ENCODE measurements at places on chromosomes 11 and 22.

GRCh38 chr11:86218125-86219084 lies 26.1 kb upstream of the EED start:
- peak; percentile 7 for DNase-seq

GRCh38 chr11:121367001-121367843 lies 74.7 kb downstream of the SC5D start:
- no peak for DNase-seq

- DNase-seq, result no peak
These were observed 4.6 kb downstream of the FGF4 start for GRCh38 chr11:69770540-69770939.

- DNase-seq, result peak; percentile 46
These were observed 10.4 kb upstream of the SUN2 start for GRCh38 chr22:38766076-38766777.

DNA sequence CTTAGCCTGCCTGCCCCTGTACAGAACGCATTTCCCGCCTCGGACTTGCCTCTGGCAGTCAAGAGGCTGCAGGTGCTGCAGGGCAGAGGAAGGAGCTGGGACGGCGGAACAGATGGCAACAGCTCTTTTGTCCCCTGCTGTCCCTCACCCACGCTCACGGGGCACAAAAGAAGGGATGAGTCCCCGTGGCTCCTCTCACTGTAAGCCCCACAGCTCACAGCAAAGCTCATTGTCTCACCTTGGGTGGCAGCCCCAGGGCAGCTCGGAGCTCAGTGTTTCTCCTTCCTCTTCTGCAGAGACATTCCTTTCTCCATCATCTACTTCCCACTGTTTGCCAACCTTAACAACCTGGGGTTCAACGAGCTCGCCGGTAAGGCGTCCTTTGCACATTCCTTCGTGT lies 24.3 kb downstream of the SLC25A18 start:
- DNase-seq, result no peak

DNA sequence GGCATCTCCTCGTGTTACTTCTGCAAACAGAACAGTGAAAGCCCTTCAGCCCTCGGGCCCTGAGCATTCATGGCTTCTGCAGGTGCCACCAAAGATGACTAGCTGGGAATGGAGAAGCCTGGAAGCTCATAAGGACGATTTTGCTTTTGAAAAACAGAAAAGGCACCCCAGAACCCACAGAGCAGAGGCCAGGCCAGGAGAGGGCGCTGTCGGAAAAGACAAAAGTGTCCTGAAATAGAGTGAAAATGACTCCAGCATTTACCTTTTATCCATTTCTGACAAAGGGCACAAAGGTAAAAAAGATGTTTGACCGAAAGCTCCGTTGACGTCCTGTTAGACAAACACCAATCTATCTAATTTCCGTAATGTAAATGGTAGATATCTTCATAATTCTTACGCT lies 37.6 kb downstream of the ZNF195 start:
- peak; percentile 24 for DNase-seq

DNA sequence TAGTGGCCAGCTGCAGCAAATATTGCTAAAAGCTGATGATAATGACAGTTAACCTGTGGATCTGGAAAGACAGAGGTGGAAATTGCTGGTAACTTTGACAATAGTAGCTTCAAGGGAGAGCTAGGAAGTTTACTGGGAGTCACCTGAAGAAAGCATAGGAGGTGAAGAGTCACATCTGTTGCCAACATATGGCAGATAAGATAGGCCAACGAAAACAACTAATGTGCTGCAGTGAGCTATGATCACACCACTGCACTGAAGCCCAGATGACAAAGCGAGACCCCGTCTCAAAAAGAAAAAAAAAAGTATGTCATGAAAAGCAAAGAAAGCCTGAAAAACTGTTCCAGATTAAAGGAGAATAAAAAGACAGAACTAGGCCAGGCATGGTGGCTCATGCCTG lies 4.3 kb upstream of the PRDM10 start:
- no peak for DNase-seq

GRCh38 chr11:131978351-131978750 lies 607.9 kb downstream of the NTM start:
- no peak for DNase-seq

GRCh38 chr22:22396741-22397291 lies 111.7 kb downstream of the ZNF280B start:
- DNase-seq, result no peak

DNA sequence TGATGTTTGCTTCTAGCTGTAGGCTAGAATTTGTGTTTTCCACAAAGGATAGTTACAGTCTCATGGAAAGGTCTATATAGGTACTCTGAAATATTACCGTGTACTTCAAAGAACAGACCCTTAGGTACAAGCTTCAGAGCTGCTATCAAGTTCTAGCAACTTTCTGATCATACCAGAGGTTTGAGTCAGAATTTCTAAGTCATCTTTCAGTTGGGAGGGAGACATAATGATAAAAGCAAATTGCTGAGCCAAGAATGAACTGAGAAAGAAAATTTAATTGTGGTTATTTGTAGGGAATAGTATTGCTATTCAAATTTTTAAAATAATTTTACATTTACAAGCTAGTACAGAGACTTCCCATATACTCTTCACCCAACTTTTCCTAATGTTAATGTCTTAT lies 19.9 kb upstream of the ME3 start:
- DNase-seq, result no peak

DNA sequence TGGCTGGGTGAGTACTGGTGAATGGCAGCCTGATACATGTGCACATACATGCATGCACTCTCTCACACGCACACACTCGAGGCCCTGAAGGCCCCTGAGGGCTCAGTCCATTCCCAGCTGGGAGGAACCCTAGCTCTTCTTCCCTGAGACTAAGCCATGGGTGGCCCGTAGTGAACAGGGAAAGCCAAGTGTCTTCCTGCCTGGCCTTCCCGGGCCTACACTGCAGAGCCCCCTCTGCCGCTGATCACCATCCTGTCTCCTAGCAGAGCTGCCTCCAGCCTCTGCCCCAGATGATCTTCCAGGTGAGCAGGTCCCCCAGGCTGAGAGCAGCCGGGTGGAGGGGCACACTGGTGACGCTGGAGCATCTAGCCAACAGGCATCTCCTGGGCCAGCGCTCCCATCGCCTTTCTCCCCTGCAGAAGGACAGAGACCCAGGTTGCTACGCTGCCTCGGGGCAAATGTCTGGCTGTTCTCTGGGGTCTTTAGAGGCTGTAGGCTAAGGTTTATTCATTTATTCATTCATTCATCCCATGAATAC lies 57.3 kb downstream of the CD82 start:
- DNase-seq, result no peak

DNA sequence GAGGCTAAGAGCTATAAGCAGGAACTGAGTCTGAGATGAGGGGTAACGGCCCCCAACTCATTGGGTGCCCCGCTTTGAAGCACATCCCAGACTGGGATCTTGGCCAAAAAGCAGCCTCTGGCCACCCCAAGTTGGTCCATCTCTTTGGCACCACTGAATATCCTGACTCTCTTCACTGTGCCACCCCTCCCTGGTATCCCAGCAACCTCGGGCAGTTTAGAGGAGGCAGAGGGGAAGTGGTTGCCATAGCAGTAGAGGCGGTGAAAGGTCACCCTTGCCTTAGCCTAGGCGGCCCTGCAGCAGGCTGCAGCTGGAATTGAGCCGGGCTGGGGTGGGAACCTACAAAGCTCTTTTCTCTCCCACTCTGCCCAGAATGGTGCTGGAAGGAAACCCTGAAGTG lies 1.1 kb downstream of the PELI3 start:
- DNase-seq, result no peak

All from SW 1271 (cell line).